ENCODE measurements at places on chromosomes 7 and 10.

DNA sequence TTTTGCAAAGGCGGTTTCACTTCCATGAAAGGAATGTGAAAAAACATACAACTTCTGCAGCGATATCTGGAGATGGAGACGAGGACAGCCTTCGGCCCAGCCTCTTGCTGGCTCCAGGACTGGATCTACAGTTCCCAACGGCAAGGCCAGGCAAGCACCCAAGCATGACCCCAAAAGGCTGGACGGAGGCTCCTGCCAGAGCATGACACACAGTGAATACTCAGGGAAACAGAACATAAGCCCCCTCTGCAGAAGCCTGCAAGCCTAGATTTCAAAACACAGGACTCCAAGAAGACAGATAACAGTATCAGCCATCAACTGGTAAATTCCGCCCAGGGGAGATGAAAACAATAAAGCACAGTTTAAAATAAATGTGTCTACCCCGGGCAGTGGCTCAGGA, 3.3 kb upstream of the LRRC27 start:
- DNase-seq, result no peak

- no peak for DNase-seq
Measured at GRCh38 chr10:105785721-105786120, 1144.6 kb downstream of the SORCS3 start.

DNA sequence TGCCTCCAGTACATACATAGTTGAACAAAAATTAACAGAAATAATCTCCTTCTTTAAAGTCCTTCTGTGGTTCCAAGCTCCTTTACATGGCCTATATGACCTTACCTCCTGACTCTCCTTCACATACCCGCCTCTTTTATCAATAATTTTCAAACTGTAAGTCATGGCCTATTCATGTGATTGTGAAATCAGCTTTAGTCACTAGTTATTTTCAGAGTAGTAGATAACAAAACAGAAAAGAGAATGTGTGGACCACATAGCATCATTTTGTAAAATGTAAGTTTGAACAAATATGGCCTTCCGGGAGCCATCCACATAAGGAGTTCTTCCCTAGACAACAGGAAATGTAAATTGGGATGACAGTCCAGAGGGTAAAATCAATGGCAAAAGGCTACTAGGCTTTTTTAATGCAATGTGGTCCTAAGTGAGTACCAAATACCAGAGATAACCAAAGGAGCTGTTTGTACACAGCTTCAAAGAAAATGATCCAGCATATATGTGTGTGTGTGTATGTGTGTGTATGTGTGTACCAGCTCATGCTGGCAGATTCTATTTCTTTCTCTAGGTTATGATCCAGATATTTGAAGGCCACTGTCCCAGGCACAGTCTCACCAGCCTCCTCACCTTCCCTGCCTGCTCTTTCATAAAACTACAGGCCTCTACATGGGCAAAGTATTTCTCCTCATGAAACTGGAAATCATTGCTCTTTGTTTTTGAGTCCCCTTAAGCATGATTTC, 12.3 kb upstream of the FAM133B start:
- DNase-seq, result no peak

GRCh38 chr7:28132959-28133870, 47.4 kb downstream of the JAZF1 start:
- DNase-seq, result no peak

DNA sequence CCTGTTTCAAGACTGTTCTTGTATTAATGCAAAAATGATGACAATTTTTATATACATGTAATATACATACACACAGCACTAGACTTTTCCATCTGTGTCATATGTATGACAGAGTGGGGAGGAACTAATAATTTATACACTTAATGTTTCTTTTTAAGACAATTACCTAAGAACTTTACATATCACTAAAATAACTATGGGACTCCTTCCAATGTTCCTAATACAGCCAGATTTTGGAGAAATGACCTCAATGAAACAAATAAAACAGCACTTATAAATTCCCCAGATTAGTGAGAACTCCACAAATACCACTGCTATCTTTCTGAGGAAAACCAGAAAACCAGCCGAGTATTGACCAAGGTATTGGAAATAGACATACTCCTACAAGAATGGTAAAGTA, 199.4 kb downstream of the ELMO1 start:
- DNase-seq, result no peak

GRCh38 chr7:7761340-7761973, 43.0 kb upstream of the RPA3 start:
- DNase-seq, result peak; percentile 42

DNA sequence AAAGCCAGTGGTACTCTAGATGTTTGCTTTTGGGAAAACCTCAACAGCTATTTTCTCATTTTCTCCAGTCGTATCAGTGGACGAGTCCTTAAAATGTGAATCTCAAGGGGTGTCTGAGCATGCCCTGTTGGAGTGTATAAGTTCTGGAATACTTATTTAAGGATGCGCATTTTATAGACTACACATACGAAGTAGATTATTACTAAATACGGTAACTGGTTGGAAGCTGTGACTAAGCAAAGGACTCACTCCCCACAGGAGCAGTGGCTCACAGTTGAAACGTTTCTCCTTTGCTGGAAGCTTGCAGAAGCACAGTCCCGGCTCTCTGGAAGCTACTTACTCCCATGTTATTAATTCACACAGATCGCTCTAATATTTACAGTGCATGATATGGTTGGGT, 90.8 kb upstream of the DNAJB6 start:
- no peak for DNase-seq

GRCh38 chr10:32151871-32152270, 95.6 kb upstream of the KIF5B start:
- DNase-seq, result no peak

DNA sequence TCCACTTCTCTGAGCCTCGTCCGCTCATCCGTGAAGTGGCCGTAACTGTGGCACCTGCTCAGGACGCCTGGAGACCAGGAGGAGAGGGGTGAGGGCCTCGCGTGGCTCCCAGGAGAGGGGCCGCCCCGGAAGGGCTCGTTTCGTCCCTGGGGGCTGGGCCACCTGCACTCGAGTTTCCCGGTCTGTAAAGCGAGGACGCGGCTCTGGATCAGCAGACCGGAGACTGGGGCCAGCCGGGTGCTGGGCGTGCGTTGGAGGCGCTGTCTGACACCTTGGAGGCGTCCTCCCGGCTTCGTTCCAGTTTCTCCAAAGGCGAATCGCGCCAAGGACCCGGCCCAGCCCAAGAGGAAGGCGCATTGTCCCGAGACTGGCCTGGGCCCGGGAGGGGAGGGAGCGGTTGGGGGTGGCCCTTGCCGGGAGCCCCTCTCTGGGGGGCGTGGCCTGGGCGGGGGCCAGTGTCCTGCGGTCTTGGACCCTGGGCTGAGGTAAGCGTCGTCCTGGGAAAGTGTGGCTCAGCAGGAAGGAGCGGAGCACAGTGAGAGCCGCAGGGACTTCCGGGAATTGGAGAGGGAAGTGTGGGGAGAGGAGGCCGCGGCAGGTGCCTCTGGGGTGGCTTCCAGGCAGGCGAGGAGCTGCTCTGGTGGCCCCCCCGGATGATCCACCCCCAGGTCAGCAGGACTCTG, 89.6 kb downstream of the FOXL3 start:
- no peak for DNase-seq

DNA sequence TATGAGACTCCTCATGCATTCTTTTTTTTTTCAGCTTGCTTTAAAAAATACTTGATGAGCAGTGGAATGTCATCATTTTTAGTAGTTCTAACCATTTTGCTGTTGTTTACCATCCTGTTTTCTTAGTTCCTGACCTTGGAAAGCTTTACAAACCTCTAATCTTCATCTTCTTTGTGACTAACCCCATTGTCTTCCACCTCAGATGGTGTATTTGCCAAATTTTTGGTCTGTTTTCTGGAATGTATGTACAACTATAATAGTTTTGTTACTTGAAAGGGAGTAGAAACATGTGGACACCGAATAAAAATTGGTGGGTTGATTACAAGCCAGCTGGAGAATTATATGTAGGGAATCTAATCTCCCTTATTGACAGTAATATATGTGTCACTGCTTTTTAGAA, 172.7 kb downstream of the SND1 start:
- DNase-seq, result no peak

DNA sequence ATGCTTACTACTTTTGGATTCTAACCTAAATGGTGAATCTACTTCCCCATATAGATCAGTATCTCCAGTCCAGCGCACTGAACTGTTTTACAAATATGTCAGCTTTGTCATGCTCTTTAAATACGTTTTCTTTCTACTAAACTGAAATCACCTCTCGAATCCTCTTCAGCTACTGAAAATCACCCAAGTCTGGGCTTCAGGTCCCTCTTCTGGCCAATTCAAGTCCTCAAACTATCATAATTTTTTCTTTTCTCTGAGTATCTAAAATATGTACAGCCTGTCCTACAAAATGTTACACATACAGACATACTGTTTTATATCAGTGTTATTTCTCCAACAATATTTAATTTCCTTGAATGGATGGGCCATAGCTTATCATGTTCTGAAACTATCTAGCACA, 84.2 kb downstream of the CACNA2D1 start:
- no peak for DNase-seq

GRCh38 chr10:90407131-90407530, 450.7 kb downstream of the HTR7 start:
- DNase-seq, result no peak

GRCh38 chr10:19921300-19922140, 105.3 kb downstream of the PLXDC2 start:
- no peak for DNase-seq

- DNase-seq, result no peak
Measured at GRCh38 chr10:125620401-125620800, 62.6 kb downstream of the TEX36 start.

DNA sequence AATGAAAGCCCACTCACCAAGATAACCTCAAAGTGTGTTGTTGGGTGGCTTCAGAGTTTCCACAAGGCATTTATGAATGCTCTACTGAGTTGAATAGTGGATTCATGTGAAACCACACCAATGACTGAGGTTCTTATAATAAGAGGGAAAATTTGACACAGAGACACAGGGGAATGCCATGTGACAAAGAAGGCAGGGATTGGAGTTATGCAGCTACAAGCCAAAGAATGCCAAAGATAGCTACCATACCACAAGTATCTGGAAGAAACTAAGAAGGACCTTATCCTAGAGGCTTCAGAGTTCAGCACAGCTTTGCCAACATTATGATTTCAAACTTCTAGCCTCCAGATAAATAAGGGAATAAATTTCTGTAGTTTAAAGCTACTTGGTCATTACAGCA, 68.0 kb upstream of the PCDH15 start:
- no peak for DNase-seq

DNA sequence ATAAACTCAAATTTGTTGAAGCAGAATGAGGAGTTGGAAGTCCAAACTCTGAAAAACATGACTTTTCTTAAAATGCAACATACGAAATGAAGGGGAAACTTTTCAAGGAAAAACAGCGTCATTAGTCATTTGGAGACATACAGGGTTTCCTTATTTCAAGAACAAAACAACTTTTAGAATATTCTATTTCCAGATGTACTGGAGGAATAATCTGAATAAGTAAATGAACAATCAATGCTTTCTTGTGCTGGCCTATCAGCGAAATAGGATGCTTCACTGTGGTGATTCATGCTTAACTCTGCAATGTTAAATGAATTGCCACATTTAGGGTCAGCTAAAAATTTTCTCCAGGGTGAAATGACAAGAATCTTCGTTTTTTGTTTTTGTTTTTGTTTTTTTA, 114.3 kb downstream of the SEMA3C start:
- DNase-seq, result no peak

Measured in NCI-H1436 treated with DMSO at 0.1 percent for 48 hours (cell line).